ENCODE measurements at places on chromosomes 7 and 10.

- DNase-seq: no peak
These were observed 31.6 kb downstream of the NUDT5 start for GRCh38 chr10:12164085-12164484.

DNA sequence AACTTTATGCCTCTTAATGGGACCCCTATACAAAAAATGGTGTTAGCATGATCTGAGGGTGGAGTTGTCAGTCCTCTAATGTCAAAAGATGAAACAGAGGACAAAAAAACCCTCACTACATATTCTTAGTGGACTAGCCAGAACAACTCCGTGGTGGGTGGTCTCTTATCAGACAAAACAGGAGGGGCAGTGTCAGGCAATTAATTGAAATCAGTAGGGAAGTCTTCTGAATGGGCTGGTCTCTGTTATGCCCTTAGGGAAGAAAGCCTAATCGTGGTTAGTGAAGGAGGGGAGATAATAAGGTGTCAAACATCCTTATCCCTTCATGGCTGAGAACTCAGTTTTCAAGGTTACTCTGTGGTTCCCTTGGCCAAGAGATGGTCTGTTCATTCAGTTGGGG is 909.4 kb downstream of the GRID1 start:
- no peak for DNase-seq

GRCh38 chr7:43384616-43385308 is 198.1 kb upstream of the STK17A start:
- no peak for DNase-seq

GRCh38 chr10:55491712-55492111 is 690.7 kb upstream of the PCDH15 start:
- no peak for DNase-seq

DNA sequence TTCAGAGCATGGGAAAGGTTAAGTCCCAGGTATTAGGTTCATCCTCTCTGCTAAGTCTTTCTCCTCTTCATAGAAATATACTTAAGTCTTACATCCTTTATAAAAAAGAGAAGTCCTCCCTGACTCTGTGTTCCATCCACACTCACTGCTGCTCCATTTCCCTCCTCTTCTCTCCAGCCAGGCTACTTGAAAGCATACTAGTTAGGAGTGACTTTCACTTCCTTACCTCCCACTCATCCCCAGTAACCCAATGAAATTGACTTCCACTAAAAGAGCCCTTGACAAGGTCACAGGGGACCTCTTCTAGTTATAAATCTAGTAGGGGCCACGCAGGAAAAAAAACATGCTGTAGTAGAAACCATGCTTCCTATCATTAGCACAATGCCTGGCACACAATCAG is 133.1 kb upstream of the AGK start:
- DNase-seq: no peak

DNA sequence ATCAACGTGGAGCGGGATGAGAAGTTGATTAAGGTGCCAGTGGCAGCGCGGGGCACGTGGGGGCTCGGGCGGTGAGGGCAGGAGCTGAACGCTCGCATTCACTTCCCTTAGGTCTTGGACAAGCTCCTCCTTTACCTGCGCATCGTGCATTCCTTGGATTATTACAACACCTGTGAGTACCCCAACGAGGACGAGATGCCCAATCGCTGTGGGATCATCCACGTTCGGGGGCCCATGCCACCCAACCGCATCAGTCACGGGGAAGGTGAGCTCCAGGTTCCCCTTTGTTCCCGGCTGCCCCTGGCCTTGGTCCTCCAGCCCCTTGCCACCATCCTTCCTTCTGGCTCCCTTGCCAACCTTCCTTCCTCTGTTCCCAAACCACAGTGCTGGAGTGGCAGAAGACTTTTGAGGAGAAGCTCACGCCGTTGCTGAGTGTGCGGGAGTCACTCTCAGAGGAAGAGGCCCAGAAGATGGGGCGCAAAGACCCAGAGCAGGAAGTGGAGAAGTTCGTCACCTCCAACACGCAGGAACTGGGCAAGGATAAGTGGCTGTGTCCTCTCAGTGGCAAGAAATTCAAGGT is 2.5 kb downstream of the UFSP1 start:
- DNase-seq: no peak
